ENCODE measurements at places on chromosomes 5 and 9.

GRCh38 chr5:127040796-127041520, 10.6 kb upstream of the MARCHF3 start:
- no peak for DNase-seq

- no peak for DNase-seq
Observed at GRCh38 chr5:7663808-7664207, 187.1 kb downstream of the CFAP90 start.

DNA sequence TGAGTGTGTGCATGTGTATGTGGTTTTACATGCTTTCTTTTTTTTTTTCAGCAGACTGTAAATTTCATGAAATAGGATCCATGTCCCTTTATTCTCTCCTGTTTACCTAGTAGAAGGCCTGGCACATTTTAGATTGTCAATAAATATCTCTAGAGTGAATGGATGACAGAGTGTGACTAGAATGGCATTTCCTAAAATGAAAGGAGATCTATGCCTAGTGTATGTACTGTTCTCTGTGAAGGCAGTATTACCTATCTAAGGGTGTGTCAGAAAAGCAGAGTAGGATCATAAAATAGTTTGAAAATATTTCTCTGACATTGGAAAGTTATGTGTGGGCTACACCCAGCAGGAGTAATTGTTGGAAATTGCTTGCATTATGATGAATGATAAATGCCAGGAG, 1876.0 kb upstream of the C9orf72 start:
- no peak for DNase-seq

DNA sequence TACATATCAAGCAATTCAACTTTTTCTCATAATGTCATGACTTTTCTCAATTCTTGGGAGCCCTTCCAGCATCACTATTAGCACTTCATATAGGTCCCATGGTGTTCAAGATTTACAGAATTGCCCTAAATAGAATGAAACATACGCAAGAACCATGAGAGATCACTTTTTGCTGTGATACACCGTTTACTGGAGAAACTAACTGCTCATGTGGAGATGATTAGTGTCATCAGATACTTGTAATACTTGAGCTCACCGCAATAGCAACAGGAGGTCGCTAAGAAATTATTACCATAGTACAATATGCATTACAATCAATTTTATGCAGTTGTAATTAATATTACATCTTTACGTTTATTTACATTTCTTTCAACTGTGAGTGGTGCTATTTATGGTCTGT, 4.8 kb upstream of the PCSK5 start:
- no peak for DNase-seq

DNA sequence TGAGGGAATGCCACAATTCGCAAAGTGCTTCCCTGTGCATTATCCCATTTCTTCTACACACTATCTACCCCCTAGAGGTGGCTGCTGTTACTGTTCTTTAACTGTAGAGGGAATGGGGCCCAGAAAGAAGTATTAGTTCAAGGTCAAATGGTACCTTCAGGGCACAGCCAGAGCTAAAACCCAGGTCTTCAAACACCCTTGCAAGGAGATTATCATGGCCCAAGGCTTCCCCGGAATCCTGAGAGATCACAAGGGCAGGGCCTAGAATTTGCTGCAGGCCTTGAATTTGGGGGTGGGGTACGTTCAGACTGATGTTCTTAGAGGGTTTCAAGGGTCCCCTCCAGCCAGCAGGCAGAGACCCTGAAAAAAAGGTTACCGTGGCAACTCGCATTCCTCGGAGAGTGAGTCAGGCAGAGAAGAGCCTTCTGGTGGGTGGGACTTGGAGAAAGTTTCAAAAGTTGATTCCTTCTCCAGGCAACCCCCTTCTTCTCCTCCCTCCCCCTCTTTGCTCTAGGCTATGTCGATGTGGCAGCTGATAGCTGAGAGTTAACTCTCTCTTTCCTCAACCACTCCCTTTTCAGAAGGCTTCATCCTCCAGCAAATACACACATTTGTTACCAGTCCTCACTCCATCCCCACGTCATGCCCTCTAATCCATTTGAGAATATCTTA, 1.9 kb downstream of the SPARC start:
- DNase-seq, result peak; percentile 93

DNA sequence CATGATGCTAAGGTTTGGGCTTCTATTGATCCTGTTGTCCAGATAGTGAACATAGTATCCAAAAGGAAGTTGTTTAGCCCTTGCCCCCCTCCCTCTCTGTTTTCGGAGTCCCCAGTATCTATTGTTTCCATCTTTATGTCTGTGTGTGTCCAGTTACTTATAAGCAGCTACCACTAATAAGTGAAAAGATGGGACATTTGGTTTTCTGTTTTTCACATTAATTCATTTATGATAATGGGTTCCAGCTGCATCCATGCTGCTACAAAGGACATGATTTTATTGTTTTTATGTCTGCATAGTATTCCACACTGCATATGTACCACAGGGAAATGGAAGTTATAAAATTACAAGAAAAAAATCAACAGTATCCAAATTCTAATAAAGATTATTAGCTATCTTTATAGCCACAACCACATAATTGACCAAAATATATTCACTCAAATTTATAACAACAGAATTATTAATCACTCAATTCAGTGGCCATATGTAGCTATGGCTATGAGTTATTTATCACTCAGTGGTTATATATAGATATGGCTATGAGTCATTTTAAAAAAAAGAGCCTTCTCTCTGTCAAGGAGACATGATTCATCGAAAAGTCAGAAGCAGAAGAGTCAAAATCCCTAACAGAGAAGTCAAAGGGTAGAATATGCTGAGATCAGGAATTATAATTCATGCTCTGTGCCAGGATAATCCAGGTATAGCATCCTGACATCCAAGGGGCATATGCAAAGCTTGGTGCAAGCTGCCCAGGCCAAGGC, 367.5 kb downstream of the DEPDC1B start:
- DNase-seq, result peak; percentile 16

DNA sequence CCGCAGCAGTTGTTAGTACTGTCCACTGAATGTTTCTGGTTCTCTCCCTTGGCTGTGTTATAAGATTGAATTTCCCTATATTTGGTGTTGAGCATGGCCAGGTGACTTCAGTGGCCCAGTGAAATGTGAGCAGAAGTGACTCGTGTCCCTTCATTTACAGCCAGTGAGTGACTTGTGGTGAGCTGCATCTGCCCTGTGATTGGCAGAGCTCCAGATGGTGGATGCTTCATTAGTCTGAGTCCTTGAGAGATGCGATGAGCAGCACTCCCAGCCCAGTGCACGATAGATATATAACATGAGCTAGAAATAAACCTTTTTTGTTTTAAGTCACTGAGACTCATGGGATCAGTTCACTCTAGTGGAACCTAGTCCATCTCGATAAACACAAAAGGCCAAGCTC, 19.3 kb downstream of the PCSK5 start:
- no peak for DNase-seq

DNA sequence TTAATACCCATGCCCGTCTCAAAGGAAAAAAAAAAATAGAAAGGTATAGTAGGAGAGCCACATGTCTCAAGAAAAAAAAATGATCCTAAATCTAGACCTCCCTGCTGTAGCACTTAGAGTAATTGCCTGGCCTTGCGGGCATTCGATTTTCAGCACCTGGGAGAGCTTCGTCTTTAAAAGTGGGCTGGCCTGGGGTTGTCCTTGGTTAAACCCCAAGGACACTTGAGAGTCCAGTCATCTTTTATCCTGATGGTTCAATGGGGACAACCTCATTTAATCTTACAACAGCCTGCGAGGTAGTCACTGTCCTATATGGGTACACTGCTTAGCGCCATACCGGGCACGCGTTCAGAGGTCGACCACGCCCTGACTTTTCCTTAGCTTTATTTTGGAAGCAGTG, 60.1 kb downstream of the MAT2B start:
- no peak for DNase-seq

- no peak for DNase-seq
Observed at GRCh38 chr5:81657386-81657785, 93.5 kb downstream of the SSBP2 start.

- no peak for DNase-seq
Observed at GRCh38 chr5:76050134-76050533, 33.0 kb upstream of the SV2C start.

DNA sequence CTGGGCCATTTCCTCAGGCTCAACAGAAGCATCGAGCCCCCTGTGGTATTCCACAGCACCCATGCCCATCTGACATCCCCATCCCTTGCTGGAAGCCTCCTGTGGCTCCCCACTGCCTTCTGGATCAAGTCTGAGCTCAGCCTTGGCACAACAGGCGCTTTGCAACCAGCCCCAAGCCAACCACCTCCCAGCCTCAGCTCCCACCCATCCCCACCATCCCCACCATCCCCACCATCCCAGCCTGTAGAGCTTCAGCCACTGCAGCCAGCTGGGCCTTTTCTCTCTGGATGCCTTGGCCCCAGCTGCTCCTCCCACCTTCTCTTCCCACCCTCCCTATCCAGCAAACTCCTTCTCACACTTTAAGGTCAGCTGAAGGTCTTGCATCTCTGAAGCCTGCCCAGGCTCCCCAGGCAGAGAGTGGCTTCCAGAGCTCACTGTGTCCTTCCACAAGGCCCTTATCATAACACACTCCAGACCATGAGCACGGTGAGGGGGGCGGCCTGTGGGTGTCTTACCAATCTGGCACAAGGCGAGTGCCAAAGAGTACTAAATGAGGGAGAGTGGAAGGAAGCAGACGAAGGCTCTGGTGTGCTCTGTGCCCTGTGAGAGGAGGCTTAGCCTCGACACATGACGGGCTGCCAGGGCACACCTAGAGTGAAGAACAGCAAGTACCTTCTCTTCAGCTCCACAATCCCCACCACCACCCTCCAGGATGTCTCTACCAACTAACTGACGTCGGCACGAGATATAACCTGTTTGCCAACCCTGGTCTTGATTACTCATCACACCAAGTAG, 6.5 kb downstream of the HIGD2A start:
- no peak for DNase-seq

DNA sequence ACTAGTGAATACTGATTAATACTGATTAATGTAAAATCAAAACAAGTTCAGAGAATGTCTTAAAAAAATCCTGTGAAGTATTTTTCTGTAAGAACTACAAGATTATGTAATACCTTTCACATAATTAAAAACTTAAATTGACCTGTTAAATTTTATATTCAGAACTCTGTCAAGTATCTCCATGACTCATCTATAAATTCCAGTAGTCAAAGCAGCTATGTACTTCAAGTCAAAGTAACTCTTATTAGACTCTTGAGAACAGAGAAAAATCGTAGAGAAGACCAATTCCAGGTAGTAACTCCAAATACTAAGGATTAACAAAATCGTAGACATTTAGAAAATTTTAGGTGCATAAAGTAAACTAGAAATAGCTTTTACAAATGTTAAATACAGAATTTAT, 77.1 kb downstream of the HOMER1 start:
- no peak for DNase-seq

GRCh38 chr5:123350742-123351141, 72.5 kb downstream of the CEP120 start:
- DNase-seq, result no peak

DNA sequence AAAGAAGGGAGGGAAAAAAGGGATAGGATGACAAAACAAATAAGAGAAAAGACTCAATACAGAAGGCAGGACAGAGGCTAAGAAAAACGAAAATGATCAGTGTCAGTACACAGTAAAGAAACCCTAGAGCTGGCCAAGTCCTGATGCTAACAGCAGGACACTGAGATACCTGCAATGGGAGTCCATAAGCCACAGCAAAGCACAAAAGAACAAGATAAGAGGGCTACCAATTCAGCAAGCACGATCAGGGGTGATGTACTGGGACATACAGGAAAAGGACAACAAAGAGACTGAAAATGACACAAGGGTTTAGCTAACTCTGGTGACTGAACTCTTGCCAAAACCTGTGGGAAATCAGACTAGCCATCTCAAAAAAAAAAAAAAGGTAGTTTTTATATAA, 1072.6 kb upstream of the COX7C start:
- no peak for DNase-seq

- no peak for DNase-seq
Observed at GRCh38 chr9:116668970-116669695, 18.0 kb upstream of the TRIM32 start.

GRCh38 chr9:35940458-35941407, 17.2 kb downstream of the OR2S2 start:
- no peak for DNase-seq

- DNase-seq, result no peak
Observed at GRCh38 chr9:121881920-121882500, 211.1 kb downstream of the TTLL11 start.

DNA sequence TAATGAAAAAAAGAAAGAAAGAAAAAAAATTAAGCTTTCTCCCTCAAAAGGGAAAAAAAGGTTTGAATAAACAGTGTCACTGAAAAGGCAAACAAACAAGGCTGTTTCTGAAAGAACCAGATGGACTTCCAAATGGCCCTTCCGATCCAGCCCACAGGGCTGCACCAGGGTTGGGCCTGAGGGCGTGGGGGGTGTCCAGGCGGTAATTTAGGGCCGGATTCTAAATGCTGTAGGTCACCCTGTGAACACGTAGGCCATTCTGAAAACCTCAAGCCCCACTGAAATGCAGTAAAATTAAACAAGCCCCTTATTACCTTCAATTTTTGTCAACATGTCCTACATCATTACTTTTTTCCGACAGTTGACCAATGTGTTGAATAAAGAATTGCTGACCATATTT, 132.1 kb downstream of the HSD17B3 start:
- DNase-seq, result no peak

DNA sequence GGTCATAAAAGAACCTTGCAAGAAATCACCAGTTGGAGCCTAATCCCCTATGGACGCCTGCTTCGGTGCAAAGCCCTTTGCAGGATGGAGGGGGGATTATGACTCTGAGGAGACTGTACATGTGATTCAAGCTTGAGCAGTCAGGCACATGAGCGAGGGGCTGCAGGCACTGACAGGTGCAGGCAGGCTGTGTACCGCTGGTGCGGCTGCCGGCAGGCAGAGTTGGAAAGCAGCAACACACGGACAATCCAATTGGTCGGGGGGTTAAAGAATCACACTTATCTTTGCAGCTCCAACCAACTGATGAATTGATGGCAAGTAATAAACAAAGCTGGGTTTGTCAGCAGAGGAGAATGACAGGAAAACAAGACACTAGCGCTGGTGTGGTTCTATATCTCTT, 5.7 kb downstream of the WHRN start:
- no peak for DNase-seq

DNA sequence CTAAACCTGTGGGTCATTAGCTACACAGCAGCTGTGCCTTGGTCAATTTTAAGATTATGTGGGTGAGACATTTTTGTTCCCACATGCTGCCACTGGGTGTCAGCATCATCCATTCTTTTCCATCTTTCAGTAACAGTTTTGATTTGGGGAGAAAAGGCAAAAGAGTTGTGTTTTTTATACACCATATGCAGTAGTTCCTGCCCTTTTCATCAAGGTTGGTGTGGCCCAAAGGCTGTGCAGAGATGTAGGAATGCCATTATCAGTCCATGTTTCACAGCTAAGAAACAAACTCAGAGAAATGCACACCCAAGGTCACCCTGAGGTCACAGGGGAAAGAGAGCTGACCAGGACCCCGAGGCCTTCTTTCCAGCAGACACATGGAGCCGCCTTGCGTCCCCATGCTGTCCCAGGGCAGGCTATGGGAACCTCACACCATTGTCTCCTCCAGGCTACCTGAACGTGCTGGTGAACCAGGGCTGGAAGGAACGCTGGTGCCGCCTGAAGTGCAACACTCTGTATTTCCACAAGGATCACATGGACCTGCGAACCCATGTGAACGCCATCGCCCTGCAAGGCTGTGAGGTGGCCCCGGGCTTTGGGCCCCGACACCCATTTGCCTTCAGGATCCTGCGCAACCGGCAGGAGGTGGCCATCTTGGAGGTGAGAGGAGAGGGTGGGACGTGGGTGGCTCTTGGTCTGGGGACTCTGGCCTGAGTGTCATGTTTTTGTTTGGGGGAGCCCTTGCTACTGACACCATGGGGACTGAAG, 27.8 kb upstream of the GRPEL2 start:
- DNase-seq, result no peak

GRCh38 chr5:164119806-164120447, 614.5 kb downstream of the MAT2B start:
- no peak for DNase-seq
